Erythroblast (primary cell): ENCODE measurements at places on chromosomes 5 and 9.

DNA sequence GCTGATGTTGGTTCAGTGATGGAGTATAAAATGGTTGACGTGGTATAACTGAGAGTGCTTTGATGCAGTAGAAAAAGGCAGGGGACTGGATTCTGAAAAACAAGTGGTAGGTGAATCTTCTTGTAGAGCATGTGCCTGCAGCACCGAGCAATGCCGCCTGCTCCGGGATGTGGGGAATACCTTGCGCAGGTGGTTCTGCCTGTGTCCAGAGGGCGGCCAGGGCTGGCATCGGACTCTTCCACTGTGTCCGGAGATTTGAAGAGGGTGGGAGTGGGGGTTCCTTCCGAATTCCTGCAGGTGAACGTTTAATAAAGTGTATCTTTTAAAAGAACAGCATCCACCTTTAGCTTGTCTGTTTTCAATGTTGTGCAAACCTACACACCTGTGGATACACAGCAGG lies 238.0 kb downstream of the FANCC start:
- DNase-seq, result no peak

GRCh38 chr9:13567833-13568232 lies 288.3 kb upstream of the MPDZ start:
- DNase-seq, result no peak

- no peak for DNase-seq
These were observed 99.4 kb upstream of the HAND1 start for GRCh38 chr5:154577416-154577815.

- no peak for DNase-seq
These were observed 158.0 kb downstream of the ENC1 start for GRCh38 chr5:74482523-74482922.

DNA sequence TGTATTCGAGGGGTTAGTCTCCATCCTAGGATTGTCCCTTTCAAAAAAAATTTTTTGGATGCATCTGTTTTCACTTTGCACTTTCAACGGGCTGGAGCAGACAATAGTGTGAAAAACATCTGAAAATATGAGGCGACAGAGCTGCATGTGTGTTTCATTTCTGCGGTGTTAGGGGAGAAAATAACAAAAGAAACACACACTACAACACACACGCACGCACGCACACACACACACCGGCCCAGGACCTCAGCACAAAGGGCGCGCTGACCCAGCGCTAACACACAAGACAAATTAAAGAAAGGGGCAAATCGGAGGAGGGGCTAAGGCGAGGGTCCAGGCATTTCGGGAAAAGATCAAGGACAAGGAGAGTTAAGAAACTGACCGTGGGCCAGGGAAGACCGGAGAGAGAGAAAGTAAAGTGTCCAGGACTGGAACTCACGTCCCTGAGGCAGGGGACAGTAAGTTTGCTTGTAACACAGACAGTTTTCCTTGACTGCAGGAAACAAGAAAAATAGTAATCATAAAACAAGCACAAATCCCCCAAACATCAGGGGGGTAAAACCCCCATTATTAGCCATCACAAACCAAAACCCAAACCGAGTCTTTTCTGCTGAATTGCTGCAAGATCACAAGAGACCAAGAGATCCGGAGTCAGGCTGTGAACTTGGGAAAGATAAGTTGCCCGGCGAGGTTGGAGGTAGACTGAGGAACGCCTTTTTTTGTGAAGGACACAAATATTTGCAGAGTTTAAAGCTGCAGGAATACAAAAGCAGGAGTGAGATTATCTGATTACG lies 302.1 kb downstream of the PARP8 start:
- no peak for DNase-seq
